ENCODE measurements at places on chromosomes 1 and 21.

- no peak for DNase-seq
Observed at GRCh38 chr1:228087771-228088251, 5.3 kb downstream of the ARF1 start.

DNA sequence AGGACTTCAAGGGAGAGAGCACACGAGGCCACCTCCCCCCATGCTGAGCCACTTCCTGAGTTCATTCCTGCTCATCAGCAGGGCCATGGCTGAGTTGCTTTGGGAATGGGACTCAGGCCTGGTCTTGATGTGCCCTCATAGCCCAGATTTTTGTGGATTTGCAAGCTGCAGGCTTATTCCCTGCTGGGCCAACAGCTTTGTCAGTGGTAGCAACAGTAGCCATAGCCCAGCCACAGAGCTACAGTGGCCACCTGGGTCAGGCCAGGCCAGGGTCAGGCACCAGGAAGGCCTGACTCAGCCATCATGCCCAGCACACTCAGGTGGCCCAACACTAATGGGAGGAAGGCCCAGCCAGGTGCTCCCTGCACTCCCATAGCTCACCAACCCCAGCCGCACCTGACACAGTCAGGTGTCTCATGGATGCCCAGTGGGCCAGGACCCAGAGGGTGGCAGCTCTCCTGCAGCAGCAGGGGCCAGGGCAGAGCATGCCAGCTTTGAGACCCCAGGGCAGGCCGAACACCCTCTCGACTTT lies 33.5 kb downstream of the EPHA2 start:
- DNase-seq: no peak

DNA sequence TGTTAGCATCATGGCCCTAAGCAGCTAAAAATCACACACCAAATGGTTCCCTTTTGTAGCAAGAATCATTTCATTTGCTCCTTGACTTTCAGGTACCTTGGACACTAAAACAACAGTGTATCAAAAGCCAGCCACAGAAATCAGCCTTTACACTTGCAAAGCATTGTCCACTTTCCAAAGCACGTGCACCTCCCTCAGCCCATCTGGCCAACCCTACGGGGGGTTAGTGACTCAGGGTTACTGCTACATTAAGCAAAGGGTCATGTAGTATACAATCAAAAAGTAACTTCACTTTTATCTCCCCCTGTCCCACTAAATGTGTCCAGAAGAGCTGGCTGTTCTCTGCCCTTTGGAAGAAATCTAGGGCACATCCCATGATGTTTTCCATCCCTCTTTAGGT lies 149.7 kb downstream of the HIVEP3 start:
- no peak for DNase-seq

DNA sequence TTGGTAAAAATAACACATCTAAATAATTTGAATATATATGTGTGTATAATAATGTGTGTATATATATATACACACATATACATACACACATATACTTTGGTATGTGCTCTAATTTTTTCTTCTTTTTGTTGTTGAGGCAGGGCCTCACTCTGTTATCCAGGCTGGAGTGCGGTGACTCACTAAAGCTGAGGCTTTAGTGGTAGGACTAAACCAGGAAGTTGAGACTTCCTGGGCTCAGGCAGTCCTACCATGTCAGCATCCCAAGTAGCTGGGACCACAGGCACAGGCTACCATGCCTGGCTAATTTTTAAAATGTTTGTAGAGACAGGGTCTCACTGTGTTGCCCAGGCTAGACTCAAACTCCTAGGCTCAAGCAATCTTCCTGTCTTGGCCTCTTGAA lies 46.7 kb upstream of the CXADR start:
- no peak for DNase-seq

DNA sequence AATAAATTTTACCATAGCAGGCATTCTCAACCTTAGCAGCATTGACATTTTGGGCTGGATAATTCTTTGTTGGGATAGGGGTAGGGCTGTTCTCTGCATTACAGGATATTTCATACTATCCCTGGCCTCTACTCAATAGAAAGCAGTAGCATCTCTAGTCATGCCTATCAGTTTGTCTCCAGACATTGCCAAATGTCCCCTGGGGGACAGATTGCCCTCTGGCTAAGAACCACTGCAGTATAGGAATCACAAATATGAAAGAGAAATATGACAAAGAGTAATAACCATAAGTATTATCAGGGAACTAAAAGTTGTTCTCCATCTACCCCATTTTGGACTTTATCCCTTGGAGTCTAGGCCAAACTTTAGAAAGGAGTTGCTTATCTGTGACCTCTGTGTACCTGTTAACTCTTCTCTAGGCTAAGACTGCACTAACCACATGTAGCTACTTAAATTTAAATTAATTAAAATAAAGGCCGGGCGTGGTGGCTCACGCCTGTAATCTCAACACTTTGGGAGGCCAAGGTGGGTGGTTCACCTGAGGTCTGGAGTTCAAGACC lies 76.1 kb downstream of the AGO3 start:
- DNase-seq: no peak

- DNase-seq: no peak
Observed at GRCh38 chr1:43572538-43572937, 41.9 kb downstream of the PTPRF start.

DNA sequence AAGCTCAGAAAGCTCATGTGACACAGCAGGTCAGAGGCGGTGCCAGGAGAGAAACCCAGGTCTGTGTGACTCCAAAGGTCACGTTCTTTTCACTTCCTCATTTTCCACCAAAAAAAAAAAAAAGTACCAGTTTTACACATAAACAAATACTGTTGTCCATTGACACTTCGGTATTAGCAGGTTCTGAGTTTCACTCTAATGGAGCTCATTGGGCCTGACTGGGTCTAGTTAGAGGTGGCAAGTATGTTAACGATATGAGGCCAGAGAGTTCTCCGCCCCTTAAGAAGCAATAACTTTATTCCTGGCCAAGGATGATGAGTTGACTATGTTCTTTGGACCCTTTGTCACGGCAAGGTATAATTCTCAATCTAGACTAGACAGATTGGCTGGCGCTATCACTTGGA lies 30.0 kb upstream of the SDE2 start:
- DNase-seq: no peak

DNA sequence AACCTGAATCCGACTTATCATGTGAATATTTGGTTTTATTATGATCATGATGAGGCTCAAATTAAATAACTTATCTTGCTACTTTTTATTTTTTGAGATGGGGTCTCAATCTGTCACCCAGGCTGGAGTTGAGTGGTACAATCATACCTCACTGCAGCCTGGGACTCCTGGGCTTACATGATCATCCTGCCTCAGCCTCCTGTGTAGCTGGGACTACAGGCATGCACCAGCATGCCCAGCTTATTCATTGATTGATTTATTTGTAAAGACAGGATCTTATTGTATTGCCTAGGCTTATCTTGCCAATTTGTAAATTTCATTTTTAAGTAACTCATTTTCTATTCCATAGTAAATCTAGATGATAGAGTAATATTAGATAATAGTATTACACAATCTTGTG lies 84.3 kb downstream of the COL11A1 start:
- DNase-seq: no peak

All from hematopoietic multipotent progenitor cell treated with erythropoietin and hydrocortisone succinate and interleukin-3 and kit ligand, for 15 days (in vitro differentiated cells).